ENCODE measurements at places on chromosomes 6 and 20. TPM values are rescaled to one million over a fixed set of nuclear protein-coding genes. Genes with fewer than 3 reads are reported as not detected.

GRCh38 chr6:40774932-40775331 is 187.8 kb upstream of the LRFN2 start:
- DNase-seq, result no peak

DNA sequence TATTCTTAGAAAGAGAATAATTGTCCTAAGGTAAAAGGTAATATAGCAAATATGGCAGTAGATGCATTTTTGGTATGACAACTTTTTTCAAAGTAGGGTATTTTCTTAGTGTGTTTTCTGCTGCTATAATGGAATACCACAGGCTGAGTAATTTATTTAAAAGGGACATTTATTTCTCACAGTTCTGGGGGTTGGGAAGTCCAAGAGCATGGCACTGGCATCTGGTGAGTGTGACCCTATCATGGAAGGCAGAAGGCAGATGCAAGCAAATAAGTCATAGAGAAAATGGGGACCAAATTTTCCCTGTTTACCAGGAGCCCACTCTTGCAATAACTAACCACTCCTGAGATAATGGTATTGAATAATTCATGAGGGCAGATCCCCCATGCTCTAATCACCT is 922.5 kb upstream of the MAN1A1 start:
- no peak for DNase-seq

GRCh38 chr6:135922174-135922573 is 70.7 kb downstream of the PDE7B start:
- DNase-seq, result peak; percentile 76

Gene SNAI1
- polyA plus RNA-seq, result 11.9 TPM

DNA sequence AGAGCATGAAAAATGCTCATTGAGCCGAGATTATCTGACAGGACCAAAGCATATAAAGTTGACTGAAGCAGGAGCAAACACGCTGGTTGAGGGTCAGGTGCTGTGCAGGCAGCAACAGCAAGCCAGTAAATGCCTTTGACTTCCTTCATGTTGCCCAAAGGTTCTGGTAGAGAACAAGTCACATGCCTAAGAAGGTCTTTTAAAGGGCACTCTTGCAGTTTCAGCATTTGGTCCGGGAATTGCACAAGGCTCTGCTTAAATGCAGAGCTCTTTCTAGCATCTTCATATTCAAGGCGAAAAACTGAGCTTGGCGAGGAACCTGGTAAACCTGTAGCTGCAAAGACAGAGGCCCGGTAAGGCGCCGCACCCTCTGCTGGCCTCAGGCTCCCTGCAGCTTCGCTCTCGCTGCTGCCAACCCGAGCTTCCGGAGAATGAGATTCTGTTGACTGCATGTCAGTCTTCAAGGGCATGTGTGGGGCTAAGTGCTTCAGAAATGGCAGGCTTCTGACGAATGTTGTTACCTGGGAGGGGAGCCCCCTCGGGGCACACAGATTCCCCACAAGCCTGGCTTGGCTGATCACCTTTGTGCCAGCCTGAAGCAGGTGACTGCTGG is 205.2 kb downstream of the KIF16B start:
- no peak for DNase-seq

Gene KIAA1755
- polyA plus RNA-seq, result 7.0 TPM

Gene LGSN
- not detected for polyA plus RNA-seq

- no peak for DNase-seq
Measured at GRCh38 chr6:138226700-138227315, 8.5 kb upstream of the PBOV1 start.

DNA sequence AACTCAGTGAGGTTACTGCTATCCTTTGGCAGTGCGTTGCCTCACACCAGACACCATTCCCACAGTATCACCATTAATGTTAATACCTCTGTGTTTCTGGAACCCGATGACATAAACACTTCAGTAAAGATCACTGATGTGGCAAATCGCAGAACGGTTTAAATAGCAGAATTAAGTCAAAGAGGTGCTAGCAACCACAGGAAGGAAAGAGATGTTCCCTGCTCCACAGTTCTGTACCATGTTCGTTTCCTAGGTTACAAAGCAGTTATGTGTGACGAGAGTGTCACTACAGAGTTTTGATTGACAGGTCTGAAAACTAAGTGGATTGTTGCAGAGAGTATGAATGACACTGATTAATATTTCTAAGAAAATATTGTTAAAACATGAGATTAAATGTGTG is 272.3 kb downstream of the KHDRBS2 start:
- DNase-seq, result no peak

GRCh38 chr6:15915508-15916178 is 213.2 kb upstream of the MYLIP start:
- no peak for DNase-seq

Gene C6orf58
- polyA plus RNA-seq, result 1.0 TPM

Gene TPMT
- 5.8 TPM for polyA plus RNA-seq
